ENCODE measurements at places on chromosomes 1 and 21.

DNA sequence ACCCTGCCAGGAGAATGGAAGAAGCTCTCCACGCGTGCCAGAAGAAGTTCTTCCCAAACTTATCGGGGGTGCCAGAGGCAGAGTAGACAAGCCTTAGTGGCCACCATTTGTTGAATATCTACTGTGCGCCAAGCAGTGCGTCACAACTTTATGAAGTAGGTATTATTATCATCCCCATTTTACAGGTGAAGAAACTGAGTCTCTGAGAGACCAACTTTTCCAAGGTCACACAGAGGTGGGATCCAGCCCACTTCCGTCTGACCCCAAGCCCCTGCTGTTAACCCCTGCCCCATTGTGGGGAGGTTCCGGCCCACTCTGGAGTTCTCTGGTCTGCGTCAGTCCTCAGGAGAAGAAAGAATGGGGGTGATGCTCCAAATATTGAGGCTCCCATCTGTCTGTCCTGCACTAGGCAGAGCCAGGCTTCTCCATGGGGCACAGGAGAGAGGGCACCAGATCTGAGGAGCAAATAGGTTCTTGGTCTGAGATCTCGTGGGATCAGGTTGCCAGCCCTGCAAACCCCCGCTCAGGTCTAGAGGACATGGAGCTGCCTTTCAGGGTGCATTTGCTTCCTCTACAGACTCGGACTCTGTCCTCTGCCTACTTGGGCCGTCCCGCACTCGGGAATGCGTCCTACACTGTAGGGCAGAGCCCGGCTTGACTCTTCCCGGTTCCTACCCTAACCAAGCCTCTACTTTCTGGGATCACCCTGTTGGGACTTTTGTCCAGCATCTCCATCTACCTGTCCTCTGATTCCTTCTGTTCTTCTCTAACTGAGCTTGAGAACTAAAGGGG, 2.1 kb downstream of the CDK18 start:
- no peak for DNase-seq

GRCh38 chr1:239633432-239633831, 247.1 kb downstream of the CHRM3 start:
- DNase-seq, result no peak

DNA sequence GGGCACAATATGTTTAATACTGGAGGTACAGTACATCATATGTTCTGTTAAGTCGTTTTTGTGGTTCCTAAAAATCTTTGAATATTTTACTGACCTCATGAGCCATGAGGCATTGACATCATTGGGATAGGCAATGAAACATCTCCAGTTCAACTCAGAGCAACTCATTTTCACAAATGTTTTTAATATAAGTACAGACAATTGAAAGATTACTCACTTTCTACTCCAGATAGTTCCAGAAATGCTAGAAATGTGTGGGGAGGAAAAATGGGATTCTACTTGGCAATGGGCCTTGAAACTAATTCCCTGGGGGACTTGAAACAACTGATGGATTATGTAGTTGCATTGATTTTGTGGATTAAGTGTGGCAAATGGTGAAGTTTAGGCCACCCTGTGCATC, 7.2 kb upstream of the C8B start:
- no peak for DNase-seq

- no peak for DNase-seq
Observed at GRCh38 chr21:16176570-16176969, 446.8 kb downstream of the USP25 start.

GRCh38 chr1:204319462-204319861, 40.3 kb downstream of the PLEKHA6 start:
- no peak for DNase-seq

DNA sequence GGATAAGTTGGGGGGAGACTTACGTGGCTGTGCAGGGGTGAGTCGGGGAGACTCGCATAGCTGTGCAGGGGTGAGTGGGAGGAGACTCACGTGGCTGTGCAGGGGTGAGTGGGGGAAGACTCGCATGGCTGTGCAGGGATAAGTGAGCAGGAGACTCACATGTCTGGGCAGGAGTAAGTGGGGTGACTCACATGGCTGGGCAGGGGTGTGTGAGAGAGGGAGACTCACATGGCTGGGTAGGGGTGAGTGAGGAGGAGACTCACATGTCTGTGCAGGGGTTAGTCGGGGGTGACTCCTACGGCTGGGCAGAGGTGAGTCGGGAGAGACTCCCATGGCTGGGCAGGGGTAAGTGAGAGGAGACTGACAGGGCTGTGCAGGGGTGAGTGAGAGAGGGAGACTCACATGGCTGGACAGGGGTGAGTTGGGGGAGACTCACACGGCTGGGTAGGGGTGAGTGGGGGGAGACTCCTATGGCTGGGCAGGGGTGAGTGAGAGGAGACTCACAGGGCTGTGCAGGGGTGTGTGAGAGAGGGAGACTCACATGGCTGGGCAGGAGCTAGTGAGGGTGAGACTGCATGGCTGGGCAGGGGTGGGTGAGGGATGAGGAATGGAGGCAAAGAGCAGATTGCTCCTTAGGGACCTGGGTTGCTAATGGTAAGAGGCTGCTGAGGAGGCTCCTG, 56.0 kb upstream of the ABCG1 start:
- no peak for DNase-seq

DNA sequence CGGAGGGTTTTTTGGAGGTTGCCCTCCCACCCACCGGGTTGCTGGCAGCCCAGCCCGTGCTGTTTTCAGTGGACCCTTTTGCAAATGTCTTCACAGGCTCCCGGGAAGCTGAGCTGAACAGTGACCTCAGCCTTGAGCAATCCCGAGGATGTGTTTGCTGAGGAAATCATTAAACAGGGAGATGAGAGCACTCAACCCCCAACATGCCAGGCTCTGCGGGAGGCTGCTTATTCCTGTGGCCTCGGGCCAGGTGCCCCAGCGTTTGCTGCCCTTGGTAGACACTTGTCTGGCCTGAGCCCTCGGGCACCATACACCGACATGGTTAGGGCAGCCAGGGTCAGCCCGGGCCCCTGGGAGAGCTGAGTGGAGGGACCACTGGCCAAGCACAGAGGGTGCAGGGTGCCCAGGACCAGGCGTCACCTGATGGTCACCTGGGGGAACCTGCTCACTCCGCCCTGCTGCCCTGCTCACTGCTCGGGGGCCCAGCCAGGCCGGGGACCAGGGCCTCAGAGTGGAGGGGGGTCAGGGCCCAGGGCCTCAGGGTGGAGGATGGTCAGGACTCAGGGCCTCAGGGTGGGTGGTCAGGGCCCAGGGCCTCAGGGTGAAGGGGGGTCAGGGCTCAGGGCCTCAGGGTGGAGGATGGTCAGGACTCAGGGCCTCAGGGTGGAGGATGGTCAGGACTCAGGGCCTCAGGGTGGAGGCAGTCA, 42.5 kb upstream of the POFUT2 start:
- no peak for DNase-seq

- DNase-seq, result no peak
Observed at GRCh38 chr1:63891060-63891690, 117.4 kb downstream of the ROR1 start.

DNA sequence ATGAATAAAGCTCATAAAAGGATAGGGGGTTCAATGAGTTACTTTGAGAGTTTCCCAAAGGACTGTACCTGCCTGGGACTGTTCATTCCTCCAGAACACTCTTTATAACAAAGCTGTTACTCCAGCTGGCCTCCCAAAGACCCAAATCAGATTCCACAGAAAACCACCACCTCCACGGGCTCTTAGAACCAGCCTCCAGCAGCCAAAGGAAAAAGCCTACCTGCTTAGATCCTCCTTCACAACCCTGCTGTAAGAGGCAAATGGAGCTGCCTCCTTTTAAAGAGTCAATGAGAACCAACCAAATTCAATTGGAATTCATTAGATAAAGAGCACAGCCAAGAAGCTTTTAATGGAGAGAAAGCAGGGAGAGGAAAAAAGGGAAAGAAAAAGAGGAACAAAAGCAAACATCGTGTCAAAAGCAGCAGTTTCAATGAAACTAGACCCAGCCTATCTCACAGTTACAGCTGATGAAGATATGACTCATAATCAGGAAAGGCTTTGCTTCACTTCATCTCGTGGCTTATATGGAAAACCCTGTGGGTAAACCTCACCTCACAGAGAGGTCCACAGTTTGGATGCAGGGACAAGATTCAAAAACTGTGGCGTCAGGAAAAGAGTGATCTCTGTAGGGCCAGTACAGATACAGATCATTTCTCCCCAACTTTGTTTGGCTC, 27.8 kb upstream of the FMO4 start:
- DNase-seq, result no peak

DNA sequence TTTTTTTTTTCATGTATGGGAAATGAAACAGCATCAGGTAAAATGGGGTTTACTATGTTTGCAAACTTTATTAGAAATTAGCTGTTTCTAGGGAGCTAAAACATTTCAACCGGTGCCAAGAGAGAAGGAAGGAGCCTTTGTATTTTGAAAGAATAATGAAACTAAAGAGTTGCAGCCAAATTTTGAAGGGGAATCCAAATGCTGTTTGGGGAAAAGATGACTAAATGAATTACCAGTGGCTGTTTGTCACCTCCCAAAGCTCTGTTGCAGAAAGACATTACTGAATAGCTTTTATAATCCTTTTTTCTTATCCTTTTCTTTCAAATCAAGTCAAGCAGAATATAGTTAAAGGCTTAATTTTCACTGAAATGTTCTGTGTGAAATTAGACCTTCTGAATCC, 591.3 kb upstream of the ADGRL2 start:
- DNase-seq, result no peak

DNA sequence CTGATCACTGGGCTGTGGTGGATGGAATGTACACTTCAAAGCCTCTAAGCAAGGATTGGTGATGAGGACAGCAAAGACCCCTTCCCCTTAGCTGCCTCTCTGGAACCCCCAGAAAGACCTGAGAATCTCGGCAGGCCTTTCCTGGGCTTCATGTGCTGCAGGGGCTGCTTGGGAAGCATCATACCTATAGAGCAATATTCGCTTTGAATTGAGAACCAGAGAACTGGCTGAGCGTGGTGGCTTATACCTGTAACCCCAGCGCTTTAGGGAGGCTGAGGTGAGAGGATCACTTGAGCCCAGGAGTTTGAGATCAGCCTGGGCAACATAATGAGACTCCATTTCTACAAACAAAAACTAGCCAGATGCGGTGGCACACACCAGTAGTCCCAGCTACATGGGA, 22.0 kb downstream of the CSF1 start:
- no peak for DNase-seq

DNA sequence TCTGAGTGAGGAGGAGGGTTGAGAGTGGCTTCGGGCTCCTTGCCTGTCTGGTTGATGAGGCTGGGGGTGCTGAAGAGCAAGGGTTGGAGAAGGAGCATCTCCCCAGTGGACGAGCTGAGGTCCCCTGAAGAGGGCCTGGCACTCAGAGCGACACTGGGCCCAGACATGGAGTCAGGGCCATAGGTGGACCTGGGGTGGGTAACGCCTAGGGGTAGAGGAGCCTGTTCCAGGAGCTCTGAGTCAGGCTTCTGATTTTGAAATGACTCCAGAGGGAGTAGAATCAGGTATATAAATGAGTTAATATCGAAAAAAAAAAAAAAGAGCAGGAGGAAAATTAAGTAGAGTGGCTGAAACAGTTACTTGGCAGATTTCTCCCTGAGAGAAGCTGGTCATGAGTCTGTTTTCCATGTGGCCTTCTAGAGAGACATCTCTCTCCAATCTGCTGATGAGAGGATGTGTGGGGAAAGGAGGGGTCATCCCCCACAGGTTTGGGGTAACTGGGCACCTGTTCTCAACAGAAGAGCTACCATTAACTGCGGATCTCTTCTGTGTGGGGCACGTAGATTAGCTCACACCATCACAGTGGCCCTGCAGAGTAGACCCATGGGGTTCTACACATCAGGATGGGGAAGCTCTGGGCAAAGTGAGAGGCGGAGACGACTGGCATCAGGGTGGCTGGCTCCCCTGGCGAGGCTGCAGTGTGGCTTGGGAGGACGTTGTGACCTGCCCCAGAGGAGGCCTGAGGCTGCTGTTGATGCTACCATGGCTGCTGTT, 115.5 kb downstream of the DHRS3 start:
- no peak for DNase-seq

GRCh38 chr1:87505391-87505983, 176.8 kb downstream of the LMO4 start:
- peak; percentile 50 for DNase-seq
